A549 treated with RU486 at 1 μM for 4 hours (cell line): ENCODE measurements at places on chromosomes 5 and 9. TPM values are rescaled to one million over a fixed set of nuclear protein-coding genes. Genes with fewer than 3 reads are reported as not detected.

Gene AQP7
- total RNA-seq = 0.35 to 0.74 TPM (median 0.53 TPM) in 5 replicates

Gene INSL4
- total RNA-seq = 13.9 to 18.0 TPM (median 15.5 TPM) in 5 replicates

Gene RNF130
- total RNA-seq = 34.7 to 44.7 TPM (median 41.7 TPM) in 5 replicates

Gene NME5
- total RNA-seq = not detected in 5 replicates

Gene IL7R
- 0.46 to 0.91 TPM (median 0.62 TPM) in 5 replicates for total RNA-seq
